Adipocyte (in vitro differentiated cells): ENCODE measurements at places on chromosomes 1 and 21.

- DNase-seq = no peak
Observed at GRCh38 chr1:226510453-226510852, 38.1 kb upstream of the STUM start.

DNA sequence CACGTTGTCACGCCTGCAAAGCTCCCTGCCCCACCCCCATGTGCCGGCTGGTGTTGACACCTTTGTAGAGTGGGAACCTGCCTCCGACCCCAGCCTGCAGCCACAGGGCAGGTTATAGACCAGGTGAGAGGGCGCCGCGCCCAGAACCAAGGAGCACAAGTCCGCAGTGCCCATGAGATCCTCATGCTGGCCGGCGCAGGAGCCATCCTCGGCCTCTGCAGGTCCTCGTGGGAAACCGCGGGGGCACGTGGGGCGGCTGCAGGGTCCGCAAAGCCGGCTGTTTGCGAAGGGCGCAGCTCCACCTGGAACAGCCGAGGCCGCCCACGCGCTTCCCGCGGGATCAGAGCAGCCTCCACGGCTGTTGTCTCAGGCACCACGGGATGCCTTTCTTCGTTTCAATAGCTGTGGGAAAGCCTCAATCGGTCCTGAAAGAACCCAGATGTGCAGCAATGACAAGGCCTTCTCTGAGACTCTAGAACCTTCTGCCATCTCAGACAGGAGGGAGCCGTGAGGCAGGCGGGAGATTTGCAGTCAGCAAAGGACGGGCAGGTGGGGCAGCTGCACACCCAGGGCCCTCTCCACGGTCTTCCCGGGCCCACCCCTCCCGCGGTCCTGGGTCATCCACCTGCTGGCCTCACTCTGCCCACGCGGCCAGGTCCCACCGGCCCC is 29.9 kb downstream of the POFUT2 start:
- DNase-seq = no peak

GRCh38 chr21:46423546-46424038 is 35.1 kb upstream of the DIP2A start:
- DNase-seq = no peak

DNA sequence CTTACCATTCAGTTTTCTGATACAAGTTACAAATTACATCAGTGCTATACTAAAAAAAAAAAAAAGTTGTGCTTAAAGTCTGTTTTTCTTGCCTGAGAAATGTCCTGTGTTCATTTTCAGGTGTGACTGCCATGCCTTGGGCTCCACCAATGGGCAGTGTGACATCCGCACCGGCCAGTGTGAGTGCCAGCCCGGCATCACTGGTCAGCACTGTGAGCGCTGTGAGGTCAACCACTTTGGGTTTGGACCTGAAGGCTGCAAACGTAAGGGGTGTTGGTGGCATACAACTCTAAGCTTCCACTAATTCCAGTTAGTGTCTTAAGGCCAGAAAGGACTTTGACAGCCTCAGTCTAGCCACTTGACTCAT is 60.1 kb upstream of the LAMC2 start:
- DNase-seq = no peak

DNA sequence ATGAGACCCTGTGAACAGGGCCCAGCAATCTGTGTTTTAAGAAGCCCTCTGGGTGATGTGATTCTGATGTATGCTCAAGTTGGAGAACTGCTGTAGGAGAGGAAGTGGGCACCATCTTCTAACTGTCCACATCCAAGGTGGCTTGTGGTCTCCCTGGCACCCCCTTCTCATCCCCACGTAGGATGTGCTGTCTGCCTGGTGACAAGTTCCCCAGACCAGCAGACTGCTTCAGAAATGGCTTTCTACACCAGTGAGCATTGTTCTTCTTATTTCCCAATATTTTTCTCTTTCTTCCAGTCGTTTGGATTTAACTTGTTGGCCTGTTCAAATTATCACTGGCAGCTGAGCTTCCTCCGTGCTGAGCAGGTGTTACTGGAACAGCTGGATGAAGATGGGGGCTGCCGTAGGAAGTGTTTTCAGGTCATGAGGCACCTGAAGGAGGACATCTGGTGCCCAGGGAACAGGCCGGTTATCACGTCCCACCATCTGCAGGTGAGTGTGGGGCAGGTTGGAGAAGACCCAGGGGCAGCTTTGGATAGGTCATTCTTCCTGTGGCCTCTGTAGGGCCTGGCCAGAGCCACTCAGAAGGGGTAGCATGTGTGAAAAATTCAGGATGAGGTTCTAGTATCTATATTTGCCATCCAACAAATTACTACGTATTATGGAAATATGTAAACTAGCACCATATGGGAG is 16.8 kb downstream of the MAB21L3 start:
- DNase-seq = no peak

- peak; percentile 64 for DNase-seq
Observed at GRCh38 chr1:65235867-65236805, 73.2 kb upstream of the DNAJC6 start.

DNA sequence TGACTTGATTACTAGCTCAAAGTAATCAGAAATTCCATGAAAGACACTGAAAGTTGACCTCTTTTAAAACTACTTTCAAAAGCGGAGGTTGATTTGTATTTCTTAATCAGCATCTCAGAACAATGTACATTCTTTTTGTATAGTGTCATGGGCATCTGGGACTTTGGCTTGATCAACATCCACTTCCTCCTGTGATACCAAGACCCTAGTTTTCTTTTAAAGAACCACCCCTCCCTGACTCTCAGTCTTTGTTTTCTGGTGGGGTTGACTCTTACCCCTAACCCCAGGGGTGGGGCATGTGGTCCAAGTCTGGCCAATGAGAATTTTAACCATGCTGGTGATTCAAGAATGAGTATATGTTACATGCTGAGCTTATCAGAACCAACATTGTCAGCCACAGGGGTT is 21.7 kb upstream of the IRF2BP2 start:
- peak; percentile 87 for DNase-seq

DNA sequence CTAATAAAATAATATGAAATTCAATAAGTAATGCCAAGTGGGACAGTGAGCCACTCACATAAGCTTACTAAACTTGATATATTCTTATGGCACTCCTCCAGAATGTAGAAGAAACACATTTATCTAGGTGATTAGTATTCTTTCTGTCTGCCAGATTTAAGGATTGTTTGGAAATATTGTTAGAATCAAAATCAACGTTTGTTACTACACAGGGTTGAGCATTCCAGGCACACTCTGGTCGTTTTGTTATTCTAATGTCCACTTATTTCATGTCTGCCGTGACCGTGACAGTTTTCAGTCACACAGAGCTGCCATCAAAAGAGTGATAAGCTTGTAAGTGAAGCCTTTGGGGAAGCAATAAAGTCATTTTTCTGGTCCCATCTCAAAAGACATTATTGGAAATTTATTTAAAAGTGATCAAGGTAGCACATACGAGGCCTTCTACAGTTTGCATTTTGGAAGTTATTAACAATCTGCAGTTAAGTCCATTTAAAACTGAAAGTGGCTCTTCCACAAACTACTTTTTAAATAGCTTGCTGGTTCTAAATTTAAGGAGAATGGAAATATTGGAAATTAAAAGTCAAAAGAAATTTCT is 38.0 kb downstream of the NFIA start:
- no peak for DNase-seq

- DNase-seq = no peak
Observed at GRCh38 chr1:41037116-41037903, 15.8 kb upstream of the SLFNL1 start.

DNA sequence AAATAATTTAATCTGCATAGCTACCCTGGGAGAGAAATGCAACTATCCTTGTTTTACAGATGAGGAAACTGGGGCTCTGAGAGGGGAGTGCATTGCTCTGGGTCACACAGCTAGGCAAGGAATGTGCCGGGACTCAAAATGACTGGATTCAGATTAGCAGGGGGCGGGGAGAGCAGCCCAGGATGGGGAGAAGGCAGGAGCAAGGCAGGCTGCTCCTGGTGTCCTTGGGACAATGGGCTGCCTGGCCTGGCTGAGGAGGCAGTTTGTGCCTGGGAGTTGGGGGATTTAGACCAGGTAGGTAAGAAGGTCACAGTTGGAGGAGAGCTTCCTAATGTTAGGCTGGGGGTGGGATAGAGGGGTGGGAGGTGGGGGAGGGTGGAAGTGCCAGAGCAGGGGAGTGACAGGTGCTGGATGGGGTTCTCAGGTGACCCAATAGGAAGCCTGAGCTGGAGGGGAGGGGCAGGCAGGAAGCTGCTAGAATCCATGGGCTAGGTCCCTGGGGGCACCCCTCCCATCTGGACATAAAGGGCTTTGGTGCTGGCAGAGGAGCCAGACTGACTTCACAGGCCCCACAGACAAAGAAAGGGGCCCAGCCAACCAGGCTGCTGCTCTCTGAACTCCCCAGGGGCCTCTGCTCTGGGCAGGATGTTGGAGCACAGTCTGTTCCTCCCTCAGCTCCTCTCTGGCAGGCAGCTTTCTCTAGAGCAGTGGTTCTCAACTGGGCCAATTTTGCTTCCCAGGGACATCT is 29.0 kb downstream of the TRIM62 start:
- peak; percentile 81 for DNase-seq

- no peak for DNase-seq
Observed at GRCh38 chr1:156655904-156656516, 14.1 kb downstream of the BCAN start.

GRCh38 chr1:47482786-47483185 is 44.9 kb downstream of the FOXD2 start:
- DNase-seq = no peak

DNA sequence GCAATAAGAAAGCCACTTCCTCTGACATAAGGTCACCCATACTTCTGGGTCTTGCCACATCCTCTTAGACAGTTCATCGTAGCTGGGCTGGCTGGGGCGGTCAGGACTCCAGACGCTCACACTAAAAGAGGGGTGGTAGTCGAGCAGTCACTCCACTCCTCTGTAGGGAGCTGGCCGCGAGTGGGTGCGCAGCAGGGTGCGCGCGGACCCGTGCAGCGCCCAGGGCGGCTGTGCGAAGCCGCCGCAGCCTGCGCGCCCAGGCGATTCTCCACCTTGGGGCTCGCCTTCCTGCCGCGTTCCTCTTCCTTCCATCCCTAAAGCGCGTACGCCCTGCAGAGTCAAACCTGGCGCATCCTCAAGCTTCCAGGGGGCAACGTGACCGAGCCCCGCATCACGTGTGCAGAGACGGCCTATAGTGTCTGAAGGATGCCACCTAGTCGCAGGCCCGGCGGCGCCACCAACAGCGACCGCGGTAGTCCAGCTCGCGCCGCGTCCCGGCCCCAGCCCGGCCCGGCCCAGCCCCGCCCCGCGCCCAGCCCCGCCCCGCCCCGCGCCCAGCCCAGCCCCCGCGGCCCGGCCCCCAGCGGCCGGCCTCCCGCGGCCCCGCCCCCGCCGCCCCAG is 360 bp upstream of the PRDX6 start:
- DNase-seq = peak; percentile 96

- DNase-seq = no peak
Observed at GRCh38 chr1:180020017-180020416, 65.4 kb downstream of the CEP350 start.

GRCh38 chr1:89836252-89837035 is 15.6 kb downstream of the LRRC8D start:
- DNase-seq = no peak

GRCh38 chr1:200464784-200465400 is 55.1 kb upstream of the ZNF281 start:
- no peak for DNase-seq

GRCh38 chr1:12046749-12047119 is 16.4 kb upstream of the TNFRSF8 start:
- DNase-seq = no peak

- no peak for DNase-seq
Observed at GRCh38 chr1:6426972-6427350, 2.4 kb downstream of the ESPN start.

DNA sequence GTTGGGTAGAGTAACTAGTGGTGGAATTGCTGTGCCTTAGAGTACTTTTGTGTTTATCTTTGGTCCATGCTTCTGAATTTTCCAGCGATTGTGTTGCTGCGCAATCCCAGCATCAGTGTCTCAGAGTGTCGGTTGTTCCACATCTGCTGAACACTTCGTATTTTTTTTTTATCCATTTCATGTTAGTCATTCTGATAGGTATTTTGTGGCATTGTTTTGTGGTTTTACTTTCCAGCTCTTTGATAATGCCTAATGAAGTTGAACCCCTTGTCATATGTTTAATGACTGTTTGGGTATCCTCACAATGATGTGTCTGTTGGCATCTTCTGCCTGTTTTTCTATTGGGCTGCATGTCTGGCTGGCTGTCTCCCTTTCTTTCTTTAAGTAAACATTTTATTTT is 13.6 kb downstream of the TUFT1 start:
- no peak for DNase-seq

- no peak for DNase-seq
Observed at GRCh38 chr1:31467005-31467674, 54.1 kb downstream of the SERINC2 start.

DNA sequence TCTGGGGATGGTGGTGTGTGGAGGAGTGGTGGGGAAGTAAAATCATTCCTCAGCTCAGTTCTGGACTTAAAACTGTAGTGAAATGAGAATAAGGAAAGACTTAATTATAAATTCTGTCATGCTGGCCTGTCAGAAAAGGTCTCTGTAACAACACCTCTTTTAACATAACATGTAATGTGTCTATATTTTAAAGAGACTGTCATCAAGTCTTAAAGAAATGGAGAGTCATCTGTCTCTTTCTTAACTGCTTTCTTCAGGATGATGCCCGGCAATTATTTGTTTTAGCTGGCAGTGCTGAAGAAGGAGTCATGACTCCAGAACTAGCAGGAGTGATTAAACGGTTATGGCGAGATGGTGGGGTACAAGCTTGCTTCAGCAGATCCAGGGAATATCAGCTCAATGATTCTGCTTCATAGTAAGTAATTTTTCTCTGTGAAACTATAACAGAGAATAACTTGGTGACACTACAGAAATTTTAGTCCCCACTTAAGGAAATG is 30.6 kb downstream of the GNAI3 start:
- DNase-seq = no peak

GRCh38 chr1:201466492-201466891 is 2.5 kb downstream of the PHLDA3 start:
- peak; percentile 70 for DNase-seq

DNA sequence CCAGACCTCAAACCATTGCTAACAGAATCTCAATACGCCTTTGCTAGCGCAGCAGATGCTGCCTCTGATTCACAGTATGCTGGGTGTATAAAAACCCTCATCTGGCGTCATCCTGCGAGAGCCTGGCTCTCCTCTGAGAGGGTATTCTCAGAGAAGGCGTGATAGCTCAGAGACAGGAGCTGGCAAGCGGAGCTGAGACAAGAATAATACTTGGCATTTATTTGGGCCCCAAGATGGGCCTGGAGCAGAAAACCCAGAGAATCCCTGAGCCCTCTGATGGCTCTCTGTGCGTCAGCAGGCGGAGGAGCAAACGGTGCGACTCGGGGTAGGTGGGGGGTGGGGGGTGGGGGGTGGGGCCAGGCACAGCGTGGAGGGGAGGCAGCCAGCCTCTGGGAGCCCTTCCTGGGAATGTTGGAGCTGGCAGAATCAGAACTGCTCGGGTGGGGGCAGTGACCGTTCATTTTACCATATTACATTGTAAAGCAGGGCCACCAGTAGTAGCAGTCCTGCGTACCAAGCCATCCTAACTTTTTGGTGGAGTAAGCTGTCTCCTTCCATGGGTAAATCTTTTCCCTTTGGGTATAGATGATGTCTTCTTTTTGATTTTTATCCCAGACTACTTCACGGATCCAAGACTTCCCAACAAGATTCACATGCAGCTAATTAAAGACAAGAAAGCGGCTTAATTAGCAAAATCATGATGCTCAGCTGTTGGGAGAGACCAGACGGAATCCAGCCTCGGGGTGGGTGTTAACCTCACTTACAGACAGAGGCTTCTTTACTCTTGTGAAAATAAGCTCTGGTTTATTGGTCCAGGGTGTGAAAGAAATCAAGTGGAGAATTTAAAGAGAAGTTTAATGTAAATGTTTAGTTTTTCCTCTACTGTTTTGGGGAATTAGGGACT is 7.1 kb downstream of the RIIAD1 start:
- peak; percentile 20 for DNase-seq
